ENCODE measurements at places on chromosomes 11 and 22.

- no peak overlapping the region for H3K4me3 ChIP-seq
- no peaks in the 10 kb centered on the region for H3K4me1 ChIP-seq
- H3K36me3 ChIP-seq, result no peaks in the 10 kb centered on the region
- peaks cover 9% of the 10 kb centered on the region for H3K27me3 ChIP-seq
- H3K27ac ChIP-seq, result no peak overlapping the region
These were observed 41.3 kb upstream of the POU2AF2 start for GRCh38 chr11:111204211-111204610.

GRCh38 chr11:57217053-57217452 is 20.0 kb downstream of the APLNR start:
- H3K27me3 ChIP-seq, result peaks cover 4% of the 10 kb centered on the region
- no peaks in the 10 kb centered on the region for H3K4me1 ChIP-seq
- no peak overlapping the region for H3K27ac ChIP-seq
- DNase-seq, result no peak

DNA sequence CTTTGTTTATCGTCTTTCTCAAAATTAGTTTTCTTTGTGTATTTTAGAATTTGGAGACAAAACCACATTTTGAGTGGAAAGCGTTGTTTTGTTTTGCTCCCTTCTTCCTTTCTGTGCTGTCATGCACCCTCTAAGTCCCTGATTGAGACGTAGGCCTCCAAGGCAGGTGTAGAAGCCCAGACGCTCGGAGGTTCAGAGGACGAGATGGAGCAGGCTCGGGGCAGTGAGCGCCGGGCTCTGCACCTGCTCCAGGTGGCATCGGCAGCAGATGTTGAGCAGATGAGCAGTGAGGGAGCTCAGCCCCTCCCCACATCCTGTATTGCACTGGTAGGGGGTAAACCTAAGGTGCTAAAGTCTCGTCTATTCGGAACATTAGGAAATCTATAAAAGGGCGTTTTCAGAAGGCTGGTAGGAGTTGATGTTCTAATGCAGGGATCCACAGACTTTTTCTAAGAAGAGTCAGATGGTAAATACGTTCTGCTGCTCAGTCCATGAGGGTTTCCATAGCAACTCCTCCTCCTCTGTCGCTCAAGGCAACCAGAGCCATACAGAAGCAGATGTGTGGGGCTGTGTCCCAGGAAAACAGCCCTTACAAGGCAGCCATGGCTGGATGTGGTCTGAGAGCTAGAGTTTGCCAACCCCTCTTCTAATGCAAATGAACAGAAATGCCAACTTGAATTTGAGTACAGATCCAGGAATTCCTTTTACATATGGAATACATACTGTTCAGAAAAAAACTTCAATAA is 724.2 kb downstream of the BRD1 start:
- H3K4me1 ChIP-seq, result no peaks in the 10 kb centered on the region
- no peak overlapping the region for H3K4me3 ChIP-seq
- H3K36me3 ChIP-seq, result no peaks in the 10 kb centered on the region
- H3K27me3 ChIP-seq, result peaks cover 14% of the 10 kb centered on the region
- no peak for DNase-seq

- no peak for DNase-seq
- H3K36me3 ChIP-seq, result no peaks in the 10 kb centered on the region
- H3K4me1 ChIP-seq, result peaks cover 25% of the 10 kb centered on the region
- no peak overlapping the region for H3K27ac ChIP-seq
- H3K4me3 ChIP-seq, result no peak overlapping the region
These were observed 235.0 kb downstream of the TTC28 start for GRCh38 chr22:28444659-28445058.

DNA sequence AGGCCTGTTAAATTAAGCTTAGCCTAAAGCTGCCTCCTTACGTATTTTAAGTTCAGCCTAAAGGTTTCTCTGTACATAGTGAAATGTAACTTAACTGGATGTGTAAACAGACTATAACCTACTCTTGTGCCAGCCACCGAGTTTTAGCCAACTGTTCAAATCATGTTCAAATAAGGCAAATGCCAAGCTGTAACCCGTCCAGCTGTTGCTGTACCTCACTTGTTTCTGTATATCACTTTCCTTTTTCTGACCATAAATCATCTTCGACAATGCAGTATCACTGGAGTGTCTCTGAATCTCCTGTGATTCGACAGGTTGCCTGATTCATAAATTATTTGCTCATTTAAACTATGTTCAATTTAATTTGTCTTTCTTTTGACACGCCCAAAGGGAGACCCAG is 4.0 kb upstream of the PLAAT5 start:
- no peak overlapping the region for H3K27ac ChIP-seq
- H3K4me1 ChIP-seq, result peaks cover 9% of the 10 kb centered on the region
- peaks cover 24% of the 10 kb centered on the region for H3K27me3 ChIP-seq
- H3K4me3 ChIP-seq, result no peak overlapping the region
- H3K36me3 ChIP-seq, result no peaks in the 10 kb centered on the region

DNA sequence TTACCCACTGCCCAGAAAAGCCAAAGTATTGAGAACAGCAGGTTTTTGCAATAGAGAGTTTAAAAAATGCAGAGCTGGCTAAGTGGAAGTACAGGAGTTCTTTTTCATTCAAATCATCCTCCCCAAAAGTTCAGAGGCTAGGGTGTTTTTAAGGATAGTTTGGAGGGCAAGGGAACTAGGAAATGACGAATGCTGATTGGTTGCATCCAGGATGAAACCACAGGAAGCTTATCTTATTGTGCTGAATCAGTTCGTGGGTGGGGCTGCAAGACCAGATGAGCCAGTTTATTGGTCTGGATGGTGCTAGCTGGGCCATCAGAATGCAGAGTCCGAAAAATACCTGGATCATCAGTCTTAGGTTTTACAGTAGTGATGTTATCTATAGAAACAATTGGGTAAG is 1427.1 kb downstream of the LRRC4C start:
- no peak overlapping the region for H3K27ac ChIP-seq
- no peaks in the 10 kb centered on the region for H3K36me3 ChIP-seq
- H3K4me1 ChIP-seq, result no peaks in the 10 kb centered on the region

DNA sequence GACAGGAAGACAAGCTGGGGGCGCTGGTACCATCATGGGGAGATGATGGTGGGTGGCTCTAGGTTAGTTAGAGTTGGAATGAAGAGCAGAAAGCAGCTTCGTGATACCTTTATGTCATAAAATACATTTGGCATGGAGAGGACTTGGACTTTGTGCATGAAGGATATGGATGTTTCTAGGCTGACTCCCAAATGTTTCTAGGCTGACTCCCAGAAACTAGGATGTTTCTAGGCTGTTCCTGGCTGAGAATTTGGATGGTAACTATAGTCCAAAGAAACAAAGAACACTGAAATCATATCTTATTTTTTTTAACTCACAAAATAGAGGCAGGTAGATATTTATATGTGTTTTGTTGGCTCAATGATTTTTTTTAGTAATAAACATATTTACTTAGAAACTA is 89.4 kb upstream of the VPREB1 start:
- no peaks in the 10 kb centered on the region for H3K4me1 ChIP-seq
- no peak overlapping the region for H3K4me3 ChIP-seq
- H3K36me3 ChIP-seq, result no peaks in the 10 kb centered on the region
- H3K27ac ChIP-seq, result no peak overlapping the region
- no peak for DNase-seq
- H3K27me3 ChIP-seq, result peaks cover 9% of the 10 kb centered on the region

- no peak overlapping the region for H3K4me3 ChIP-seq
- no peaks in the 10 kb centered on the region for H3K36me3 ChIP-seq
- peaks cover 30% of the 10 kb centered on the region for H3K27me3 ChIP-seq
- no peak for DNase-seq
These were observed 77.9 kb upstream of the HSD17B12 start for GRCh38 chr11:43602670-43603069.

- H3K36me3 ChIP-seq, result no peaks in the 10 kb centered on the region
- no peak overlapping the region for H3K27ac ChIP-seq
- no peak overlapping the region for H3K4me3 ChIP-seq
- H3K27me3 ChIP-seq, result peaks cover 3% of the 10 kb centered on the region
- no peak for DNase-seq
These were observed 174.7 kb upstream of the CADM1 start for GRCh38 chr11:115678942-115679341.

Measured in activated CD8-positive, alpha-beta T cell treated with anti-CD3 and anti-CD28 coated beads for 36 hours (primary cell).